IPS DF 19.7 (cell line): ENCODE measurements at places on chromosomes 1 and 21.

GRCh38 chr1:224535641-224536040 lies 80.5 kb upstream of the CNIH3 start:
- DNase-seq = no peak

DNA sequence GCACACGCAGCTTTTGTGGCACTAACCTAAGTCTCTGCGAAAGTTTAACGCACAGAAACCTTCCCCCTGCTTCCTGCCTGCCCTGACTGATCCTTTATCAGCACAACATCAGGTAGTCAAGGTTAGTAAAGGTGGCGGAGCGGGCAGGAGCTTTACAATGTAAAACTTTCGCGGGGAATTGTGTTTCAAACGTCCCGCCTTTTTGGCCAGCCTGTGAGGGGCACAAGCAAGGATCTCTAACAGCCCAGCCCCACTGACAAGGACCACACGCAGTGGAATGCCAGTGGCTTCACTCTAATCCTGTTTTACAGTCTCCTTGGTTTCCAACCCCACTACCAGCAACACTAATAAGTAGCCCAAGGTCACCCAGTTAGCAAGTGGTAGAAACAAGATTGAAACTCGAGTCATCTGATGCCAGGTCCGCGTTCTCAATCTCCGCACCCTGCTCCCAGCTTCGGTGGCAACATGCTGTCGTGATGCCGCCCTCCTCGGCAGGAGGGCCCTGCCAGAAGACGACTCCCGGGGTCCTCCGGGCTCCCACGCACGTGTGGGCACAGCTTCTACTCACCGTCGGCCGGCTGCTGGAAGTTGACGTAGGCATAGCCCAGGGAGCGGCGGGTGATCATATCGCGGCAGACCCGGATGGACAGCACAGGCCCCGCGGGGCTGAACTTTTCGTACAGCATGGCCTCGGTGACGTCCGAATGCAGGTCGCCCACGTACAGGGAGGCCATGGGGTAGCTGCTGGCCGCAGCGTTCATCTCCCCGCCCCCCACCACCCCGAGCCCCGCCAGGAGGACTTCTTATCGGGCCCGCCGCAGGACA lies 1.2 kb downstream of the PABPC4 start:
- no peak for DNase-seq

DNA sequence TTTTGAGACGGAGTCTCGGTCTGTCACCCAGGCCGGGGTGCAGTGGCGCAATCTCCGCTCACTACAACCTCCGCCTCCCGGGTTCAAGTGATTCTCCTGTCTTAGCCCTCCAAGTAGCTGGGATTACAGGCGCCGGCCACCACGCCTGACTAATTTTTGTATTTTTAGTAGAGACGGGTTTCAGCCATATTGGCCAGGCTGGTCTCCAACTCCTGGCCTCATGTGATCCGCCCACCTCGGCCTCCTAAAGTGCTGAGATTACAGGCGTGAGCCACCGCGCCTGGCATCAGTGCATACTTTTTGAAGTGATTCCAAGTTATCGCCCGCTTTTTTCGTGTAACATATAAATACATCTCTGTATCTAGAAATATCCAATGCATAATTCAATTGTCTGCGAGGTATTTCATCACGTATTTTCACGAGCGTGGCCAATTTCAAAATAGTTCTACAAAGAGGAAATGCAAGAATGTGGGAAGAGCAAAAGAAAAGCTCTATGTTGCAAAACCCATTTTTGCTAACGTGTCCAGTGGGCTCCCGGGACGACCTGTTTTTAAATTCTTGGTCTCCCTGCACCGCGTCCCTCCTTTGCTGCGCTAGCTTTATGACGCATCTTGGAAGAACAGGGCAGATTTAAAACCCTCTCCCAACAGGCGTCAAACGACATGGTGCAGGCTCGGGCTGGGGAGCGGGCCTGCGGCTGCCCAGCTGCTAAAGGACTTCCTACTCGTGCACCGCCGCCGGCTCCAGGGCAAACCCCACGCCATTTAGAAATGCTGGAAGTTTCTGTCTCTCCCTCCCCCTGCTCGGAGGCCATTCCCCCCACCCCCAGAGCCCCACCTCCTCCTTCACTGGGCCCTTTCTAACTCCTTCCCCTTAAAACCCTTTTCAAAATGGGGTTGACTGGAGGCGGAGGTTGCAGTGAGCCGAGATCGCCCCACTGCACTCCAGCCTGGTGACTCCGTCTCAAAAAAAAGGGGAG lies 923 bp upstream of the IFNGR2 start:
- DNase-seq = peak; percentile 23

- DNase-seq = no peak
Measured at GRCh38 chr1:3317456-3317855, 137.0 kb upstream of the ARHGEF16 start.

- no peak for DNase-seq
Measured at GRCh38 chr1:203464226-203464625, 11.4 kb upstream of the PRELP start.

DNA sequence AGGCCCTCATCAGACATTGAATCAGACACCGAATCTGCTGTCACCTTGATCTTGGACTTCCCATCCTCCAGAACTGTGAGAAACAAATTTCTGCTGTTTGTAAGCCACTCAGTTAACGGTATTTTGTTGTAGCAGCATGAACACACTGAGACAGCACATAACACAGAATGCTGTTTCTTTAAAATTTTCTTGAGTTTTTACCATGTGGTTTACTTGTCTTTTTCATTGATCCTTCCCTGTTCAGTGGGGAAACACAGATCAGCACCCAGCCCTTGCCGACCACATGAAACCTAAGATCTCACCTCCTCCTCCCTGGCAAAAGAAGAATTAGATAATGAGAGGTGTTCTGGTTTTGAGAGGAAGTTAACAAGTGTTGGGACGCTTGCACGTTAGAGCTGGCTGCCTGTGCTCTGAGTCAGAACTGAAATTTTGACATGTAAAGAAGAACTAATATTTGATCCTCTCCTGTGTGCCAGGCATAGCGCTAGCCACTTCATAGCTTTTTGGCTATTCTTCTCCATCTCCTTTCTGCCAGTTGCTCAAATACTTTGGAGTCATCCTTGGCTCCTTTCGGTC lies 179.6 kb downstream of the DHRS3 start:
- no peak for DNase-seq
